Activated T-cell treated with anti-CD3 and anti-CD28 coated beads for 4 hours (primary cell): ENCODE measurements at places on chromosomes 5 and 9.

- DNase-seq, result no peak
Measured at GRCh38 chr9:70389621-70390266, 24.7 kb downstream of the KLF9 start.

DNA sequence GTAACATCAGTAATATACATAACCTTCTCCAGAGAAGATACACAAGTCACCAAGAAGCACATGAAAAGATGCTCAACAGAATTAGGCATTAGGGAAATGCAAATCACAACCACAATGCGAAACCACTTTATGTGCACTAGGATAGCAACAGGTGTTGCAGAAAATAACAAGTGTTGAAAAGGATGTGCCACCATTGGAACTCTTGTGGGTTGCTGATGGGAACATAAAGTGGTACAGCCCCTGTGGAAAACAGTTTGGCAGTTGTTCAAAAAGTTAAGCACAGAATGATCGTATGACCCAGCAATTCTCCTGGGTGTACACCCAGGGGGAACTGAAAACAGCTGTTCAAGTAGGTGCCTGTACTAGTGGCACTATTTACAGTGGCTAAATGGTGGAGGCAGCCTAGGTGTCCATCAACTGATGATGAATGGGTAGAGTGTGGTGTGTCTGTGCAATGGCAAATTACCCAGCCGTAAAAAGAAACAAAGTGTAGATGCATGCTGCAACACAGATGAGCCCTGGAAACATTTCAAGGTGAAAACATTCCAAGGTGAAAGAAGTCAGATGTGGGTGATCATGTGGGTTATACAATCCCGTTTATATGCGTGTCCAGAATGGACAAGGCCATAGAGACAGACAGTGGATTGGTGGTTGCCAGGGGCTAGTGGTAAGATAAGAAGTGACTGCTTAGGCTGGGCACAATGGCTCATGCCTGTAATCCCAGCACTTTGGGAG is 27.2 kb downstream of the CCDC69 start:
- DNase-seq, result no peak

DNA sequence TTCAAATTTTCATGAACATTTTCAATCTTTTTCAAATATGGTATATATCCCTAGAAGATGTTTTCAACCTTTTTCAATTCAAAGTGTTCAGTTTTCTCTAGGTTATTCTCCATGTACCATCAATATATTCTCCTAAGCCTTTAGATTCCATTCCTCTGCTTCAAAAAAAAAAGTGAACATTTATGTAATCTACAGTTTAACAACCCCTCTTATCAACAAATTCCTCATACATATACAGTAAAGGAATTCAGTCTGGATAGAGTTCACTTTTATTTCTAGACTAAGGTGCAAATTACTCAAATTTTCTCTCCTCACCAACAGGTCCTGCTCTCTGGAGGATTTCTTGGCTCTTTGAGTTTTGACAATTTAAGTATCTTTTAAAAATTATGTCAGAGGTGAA is 150.0 kb downstream of the ARL15 start:
- no peak for DNase-seq

DNA sequence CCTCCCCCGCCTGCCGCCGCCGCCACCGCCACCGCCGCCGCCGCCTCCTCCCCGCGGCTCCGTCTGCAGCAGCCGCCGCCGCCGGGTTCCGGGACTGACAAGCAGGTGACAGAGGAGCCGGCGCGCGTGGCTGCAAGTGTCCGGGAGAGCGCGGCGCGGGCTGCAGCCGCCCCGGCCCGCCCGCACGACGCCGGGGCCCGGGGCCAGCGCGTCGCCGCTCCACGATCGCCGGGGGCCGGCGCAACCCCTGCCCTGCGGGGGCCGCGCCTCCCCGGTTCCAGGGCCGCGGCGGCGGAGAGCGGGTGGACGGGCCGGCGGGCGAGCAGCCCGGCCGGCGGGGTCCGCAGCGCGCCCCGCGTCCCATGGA is 343 bp downstream of the LMX1B start:
- DNase-seq, result no peak

DNA sequence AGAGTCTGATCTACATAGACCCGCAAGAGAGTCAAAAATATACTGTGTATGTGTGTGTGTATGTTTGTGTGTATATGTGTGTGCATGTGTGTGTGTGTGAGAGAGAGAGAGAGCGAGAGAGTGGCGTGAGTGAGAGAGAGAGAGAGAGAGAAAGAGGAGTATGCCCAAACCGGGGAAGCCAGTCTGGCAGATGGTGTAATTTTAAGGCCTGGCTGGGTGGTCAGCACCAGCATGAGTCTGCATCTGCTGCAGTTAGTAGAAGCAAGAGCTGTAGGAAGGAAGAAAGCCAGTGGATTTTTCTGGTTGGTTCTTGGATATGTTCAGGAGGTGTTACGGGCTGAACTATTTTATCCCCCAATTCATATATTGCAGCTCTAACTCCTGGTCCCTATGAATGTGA is 75.2 kb downstream of the ACTBL2 start:
- DNase-seq, result no peak
